ENCODE measurements at places on chromosomes 1 and 21.

- DNase-seq = no peak
These were observed 92.8 kb upstream of the CHRM3 start for GRCh38 chr1:239293350-239294110.

- no peak for DNase-seq
These were observed 7.9 kb downstream of the CDK18 start for GRCh38 chr1:205512059-205513045.

DNA sequence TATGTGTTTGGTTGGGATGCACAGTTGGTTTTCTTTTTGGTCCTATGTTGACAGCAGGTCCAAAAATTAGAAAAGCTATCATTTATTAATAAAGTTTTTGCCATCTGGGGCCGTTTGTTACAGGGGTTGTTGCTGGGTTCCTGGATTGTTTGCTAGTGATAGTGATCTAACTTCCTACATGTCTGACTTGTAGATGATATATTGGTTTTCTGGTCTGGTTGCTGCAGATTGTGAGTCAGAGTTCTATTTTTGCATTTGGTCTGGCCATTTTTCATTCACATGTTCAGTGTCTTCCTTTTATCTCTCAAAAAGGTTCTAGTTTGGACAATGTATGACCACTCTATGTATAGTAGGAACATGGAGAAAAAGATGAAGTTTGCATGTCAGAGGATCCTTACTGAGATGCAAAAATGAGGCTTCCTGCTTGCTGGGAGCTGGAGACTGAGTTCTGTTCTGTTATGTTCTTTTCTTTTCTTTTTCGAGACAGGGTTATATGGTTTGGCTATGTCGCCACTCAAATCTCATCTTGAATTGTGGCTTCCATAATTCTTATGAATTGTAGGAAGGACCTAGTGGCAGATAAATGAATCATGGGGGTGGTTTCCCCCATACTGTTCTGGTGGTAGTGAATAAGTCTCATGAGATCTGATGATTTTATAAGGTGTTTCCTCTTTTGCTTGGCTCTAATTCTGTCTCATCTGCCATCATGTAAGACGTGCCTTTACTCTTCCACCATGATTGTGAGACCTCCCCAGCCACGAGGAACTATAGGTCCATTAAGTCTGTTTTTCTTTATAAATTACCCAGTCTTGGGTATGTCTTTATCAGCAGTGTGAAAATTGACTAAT is 4.2 kb upstream of the NVL start:
- DNase-seq = peak; percentile 30

- DNase-seq = peak; percentile 91
These were observed 7.3 kb upstream of the AMIGO1 start for GRCh38 chr1:109516872-109517271.

GRCh38 chr21:14486869-14487268 is 59.2 kb downstream of the SAMSN1 start:
- DNase-seq = no peak

Measured in renal cortical epithelial cell (primary cell).